ENCODE measurements at places on chromosomes 3 and 15.

DNA sequence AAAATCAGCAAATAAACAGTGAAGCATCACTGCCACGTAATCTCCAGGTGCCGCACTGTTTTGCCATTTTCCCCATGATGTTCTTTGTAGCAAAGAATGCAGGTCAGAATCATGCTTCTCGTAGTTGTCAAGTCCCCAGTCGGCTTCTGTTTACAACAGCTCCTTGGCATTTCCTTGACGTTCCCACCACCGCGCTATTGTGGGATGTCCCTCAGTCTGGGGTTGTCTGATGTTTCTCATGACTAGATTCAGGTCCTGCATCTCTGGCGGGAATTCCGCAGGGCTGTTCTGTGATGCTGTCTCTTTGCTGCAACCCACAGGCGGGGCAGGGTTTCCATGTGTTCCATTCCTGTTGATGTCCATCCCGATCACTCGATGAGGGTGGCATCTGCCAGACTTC is 117.9 kb upstream of the SMAD3 start:
- no peak for DNase-seq

DNA sequence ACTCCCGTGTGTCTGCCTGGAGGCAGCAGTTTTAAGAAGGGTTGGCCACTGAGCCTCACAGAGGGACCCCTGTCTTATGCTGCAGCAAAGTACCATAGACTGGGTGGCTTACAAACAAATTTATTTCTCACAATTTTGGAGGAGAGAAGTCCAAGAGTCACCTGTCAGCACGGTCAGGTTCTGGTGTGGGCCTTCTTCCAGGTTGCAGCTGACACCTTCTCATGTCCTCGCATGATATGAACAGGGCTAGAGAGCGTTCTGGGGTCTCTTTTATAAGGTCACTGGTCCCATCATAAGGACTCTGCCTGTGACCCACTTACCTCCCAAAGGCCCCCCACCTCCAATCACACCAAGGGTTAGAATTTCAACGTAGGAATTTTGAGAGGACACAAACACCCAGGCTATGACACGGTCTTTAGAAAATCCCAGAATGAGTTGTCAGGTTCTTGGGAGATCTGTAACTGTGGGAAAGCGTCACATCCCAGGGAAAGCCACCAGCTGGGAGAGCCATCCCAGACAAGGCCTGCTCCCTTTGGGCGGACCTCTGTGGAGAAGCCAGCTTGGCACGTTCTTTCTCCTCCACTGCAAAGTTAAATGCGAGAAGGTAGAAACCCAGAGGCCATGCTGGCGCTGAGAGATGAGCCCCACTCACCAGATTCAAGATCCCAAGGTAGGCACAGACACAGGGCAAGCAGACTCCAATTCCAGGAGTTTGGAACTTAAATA is at the start of gene FBXW12:
Gene FBXW12, plus strand, starts transcription at position 569 of the 726 bp plus-strand sequence. CDS start 549 bp downstream, outside the sequence.
- no peak for DNase-seq

DNA sequence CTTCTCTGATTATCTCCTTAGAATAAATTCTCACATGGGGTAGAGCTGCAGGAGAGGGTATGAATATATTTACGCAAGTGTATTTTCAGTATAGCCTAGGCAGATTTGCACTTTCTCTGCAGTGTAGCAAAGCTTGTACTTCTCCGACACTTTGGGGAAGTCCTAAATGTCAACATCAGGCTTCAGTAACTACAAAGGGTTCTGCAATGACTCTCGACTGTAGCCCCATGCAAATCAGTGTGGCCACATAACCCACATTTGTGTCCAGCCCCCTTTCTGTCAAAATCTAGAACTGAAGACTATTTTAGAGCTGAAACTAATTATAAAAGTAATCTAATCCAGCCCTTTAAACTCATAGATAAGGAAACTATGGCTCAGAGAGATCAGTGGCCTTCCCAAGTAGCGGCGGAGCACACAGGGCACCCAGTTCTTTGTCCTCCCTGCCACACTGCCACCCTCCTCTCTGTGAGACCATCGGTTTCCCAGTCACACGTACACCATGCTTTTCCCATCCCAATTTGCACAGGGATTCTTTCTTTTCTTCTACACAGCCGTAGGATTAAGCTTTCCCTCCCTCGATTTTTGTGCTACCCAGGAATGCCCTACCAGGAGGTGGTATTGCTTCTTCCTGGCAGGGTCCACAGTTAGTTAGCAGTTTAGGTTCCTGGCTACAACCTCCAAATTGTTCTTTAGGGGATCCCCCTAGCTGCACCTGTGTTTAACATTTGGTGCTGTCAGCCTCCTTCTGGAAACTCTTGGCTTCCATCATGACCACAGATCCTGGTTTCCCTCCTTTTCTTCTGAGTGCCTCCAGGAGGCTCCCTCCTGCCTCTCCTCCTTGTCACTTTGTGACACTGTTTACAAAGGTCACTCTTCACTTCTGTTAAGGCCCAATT is 22.9 kb downstream of the MRAS start:
- DNase-seq, result no peak

DNA sequence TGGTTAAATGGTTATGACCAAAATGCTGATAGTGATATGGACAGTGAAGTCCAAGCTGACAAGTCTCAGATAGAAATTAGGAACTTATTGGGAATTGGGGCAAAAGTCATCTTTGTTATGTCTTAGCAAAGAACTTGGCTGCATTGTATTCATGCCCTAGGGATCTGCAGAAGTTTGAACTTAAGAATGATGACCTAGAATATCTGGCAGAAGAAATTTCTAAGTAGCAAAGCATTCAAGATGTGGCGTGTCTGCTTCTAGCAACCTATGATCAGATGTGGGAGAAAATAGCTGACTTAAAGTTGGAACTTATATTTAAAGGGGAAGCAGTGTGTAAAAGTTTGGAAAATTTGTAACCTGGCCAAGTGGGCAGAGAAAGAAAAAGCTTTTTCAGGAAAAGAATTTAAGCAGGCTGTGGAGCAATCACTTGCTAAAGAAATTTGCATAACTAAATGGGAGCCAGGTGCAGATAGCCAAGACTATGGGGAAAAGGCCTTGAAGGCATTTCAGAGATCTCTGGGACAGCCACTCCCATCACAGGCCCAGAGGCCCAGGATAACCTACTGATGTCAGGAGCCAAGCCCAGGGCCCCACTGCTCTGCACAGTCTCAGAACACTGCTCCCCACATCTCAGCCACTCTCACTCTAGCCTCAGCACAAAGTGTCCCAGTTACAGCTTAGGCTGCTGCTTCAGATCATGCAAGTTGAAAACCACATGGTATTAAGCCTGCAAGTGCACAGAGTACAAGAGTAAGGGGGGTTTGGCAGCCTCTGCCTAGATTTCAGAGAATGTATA is 147.8 kb upstream of the TGFBR2 start:
- DNase-seq, result no peak

DNA sequence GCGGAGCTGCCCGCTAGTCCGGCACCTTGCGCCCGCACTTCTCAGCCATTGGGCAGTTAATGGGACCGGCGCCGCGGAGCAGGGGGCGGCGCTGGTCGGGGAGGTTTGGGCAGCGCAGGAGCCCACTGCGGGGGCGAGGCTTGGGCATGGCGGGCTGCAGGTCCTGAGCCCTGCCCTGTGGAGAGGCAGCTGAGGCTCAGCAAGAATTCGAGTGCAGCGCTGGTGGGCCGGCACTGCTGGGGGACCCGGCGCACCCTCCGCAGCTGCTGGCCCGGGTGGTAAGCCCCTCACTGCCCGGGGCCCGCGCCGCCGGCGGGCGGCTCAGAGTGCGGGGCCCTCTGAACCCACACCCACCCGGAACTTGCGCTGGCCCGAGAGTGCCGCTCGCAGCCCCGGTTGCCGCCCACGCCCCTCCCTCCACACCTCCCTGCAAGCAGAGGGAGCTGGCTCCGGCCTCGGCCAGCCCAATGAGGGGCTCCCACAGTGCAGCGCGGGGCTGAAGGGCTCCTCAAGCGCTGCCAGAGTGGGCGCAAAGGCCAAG is 835.0 kb downstream of the TBL1XR1 start:
- DNase-seq, result no peak

GRCh38 chr3:140974900-140975299 is 33.3 kb downstream of the SLC25A36 start:
- no peak for DNase-seq

DNA sequence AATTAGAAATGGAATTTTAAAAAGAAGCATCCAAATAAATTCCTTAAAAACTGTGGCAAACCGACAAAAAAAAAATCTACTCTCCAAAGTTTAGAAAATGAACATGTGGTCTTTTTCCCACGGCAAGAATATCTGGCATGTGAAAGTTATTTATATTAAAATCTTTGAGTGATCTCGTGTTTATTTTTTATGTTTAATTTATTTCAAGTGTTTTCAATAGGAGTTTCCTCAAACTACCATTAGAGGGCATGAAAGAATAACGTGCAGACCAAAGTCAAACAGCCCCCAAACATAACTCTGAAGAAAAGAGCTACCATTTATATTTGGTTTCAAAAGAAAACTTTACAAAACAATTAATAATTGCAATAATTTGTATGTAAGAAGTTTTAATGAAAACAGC is 286.4 kb downstream of the ZIC4 start:
- DNase-seq, result no peak

- no peak for DNase-seq
These were observed 19.6 kb downstream of the NSUN3 start for GRCh38 chr3:94082391-94082937.

- DNase-seq, result no peak
These were observed 70.2 kb downstream of the CLDN1 start for GRCh38 chr3:190252080-190252479.

- no peak for DNase-seq
These were observed 333.0 kb upstream of the SATB1 start for GRCh38 chr3:18758047-18758704.

GRCh38 chr15:45201869-45202268 is 14.1 kb upstream of the SHF start:
- DNase-seq, result no peak

- DNase-seq, result no peak
These were observed 222.3 kb upstream of the CDIN1 start for GRCh38 chr15:36356978-36357601.

Data from D721Med (cell line).